ENCODE measurements at places on chromosomes 7 and 10.

- DNase-seq = peak; percentile 51
These were observed 625 bp downstream of the RP9 start for GRCh38 chr7:33108554-33109004.

- peak; percentile 88 for DNase-seq
These were observed 133.4 kb upstream of the CSTF2T start for GRCh38 chr10:51832652-51833383.

DNA sequence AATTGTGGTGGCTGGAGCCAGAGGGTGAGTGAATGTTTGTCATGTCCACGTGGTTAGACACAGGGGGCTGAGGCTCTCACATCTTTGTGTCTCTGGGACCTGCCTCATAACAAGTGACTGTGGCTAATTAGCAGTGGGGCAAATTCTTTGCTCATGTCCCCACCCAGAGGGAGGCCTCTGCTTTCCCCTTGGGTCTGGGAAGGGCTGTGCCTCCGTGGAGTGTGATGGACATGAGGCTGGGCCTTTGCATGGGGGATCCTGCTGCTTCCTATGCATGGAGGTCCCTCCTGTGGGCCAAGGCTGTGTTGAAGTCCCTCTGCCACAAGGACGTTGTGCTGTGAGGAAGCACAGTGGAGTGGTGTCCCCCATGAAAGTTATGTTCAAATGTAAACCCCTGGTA is 327.4 kb upstream of the SHH start:
- DNase-seq = no peak

DNA sequence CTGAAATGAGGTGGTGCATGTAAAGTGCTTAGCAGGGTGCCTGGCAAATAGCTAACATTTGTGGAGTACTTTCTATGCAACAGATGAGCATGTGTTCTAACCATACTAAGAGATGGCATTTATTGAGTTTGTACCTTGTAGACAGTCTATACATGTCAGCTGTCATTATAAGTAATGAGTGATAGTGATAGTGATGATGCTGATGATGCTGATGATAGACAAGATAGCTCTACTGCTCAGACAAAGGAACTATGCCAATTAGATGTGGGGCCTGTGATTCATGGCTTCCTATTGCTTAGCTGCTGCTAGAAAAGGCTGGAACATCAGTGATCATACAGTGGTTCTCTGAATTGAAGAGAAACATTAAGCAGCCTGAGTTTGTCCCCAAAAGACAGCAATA is 585.8 kb downstream of the KCNMA1 start:
- no peak for DNase-seq

DNA sequence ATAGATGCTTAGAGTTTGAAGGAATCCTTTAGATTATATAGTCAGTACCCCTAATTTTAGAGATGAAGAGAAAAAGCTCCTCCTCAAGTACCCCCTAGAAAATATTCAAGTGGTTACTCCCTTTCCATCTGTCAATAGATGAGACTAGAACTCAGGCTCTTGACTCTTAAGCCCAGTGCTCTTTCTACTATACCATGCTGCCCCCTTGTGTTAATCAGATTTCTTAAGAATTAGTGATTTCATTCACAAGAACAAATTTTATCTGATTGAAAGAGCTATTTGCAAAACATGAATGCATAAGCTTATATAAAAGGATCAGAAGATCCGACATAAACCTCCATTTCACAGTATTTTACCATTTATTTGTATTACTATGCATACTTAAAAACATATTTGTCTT is 179.3 kb downstream of the TFEC start:
- DNase-seq = peak; percentile 73

DNA sequence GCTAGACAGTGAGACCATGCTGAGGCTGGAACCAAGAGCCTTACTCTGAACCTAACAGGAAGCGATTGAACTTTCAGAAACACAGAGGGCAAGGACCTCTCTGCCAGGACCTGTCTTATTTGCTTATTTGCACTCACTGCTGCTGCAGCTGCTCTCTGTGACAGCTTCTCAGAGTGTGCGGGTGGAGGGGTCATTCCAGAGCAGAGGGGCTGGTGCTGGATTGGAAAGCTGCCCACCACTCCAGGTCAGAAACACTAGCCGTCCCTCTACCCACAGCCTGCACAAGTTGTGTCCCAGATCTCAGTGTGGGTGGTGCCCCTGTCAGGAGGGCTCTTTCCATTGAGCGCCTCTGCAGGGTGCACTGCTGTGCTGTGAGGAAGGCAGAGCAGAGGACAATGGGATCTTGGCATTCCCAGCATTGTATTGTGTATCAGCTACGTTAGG is 126.2 kb downstream of the CCNY start:
- no peak for DNase-seq

DNA sequence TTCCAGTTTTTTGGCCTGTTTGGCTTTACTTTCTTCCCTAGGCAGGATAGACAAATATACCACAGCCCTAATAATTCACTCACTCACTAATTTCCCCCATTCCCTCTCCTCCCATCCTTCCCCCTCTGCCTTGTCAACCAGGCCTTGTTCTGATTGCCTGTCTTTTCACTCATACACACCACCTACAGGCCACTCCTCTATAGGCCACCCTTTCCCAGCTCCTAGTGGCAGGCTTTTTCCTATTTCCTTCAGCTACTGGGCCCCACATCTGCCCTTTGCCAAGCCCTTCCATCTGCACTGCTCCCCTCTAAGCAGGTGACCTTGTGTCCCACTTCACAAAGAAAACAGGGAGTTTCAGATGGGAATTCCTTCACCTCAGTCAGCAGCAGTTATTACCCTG is 59.8 kb upstream of the MSRB2 start:
- no peak for DNase-seq

- DNase-seq = peak; percentile 46
These were observed 109.5 kb downstream of the NRF1 start for GRCh38 chr7:129721068-129721467.

- DNase-seq = no peak
These were observed 42.1 kb downstream of the NOD1 start for GRCh38 chr7:30436518-30436917.

DNA sequence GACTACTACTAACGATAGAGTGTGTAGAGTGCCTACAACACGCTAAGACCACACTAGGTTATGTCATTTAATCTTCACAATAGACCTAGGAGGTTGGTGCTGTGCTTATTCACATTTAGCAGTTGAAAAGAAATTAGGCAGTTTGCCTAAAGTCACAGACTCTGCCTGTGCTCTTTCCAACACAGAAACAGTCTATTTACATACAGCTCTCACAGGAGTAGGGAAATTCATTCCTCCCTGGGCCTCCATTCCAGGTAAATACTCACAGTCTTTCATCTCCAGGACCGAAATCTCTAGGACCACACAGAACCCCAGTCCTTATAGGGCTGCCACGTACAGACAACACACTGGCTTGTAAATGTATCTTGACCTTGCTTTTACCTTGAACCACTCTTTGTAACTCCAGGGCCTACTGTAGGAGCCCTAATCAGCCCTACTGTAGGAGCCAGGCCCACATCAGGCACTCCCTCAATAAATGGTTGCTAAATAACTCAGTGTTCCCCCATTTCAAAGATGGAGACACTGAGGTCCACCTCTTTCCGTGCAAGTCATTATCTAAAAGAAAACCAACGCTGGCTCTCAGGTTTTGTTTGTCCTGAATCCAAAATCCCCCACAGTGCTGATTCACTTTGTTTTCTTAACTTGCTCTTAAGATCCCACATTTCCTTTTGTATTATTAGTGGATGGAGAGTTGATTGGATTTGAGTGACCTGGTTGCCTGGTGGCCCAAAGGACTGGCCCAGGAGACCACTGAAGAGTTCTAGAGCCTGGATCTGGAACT is 146.9 kb downstream of the KCNMA1 start:
- no peak for DNase-seq

DNA sequence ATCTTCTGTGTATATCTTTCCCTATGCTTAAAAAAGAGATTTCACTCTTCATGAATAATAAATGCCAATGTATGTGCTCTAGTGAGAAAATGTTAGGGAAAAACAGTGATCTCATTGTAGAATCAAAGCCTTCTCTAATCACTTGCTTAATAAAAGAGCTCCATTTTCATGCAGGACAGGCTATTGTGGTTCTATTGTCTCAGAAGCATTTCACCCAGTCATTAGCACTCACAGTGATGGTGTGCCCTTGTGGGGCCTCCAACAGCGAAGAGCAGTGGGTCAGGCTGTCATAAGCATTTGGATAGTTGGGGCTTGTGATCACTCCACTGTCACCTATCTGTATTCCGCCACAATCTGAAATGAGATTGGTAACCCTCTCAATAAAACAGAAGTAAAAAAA is 83.9 kb upstream of the RSU1 start:
- no peak for DNase-seq

- DNase-seq = peak; percentile 48
These were observed 2.3 kb upstream of the CREB5 start for GRCh38 chr7:28409716-28410627.

DNA sequence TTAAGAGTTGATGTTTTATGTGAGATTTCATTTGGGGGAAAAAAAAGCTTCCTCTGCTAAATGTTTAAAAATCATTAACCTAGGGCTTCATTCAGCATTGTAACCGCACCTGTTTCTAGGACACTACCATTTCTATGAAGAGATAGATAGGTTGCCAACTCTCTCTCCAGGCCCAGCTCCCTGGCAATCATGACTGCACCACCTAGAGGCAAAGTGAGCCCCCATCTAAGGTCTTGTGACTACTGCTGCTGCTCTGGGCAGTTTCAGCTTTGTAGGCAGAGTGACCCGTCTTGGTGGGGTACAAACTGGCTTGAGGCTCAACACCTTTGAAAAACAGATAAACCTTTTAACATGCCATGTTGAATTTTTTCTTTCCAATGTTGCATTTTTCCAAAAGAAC is 27.3 kb upstream of the MRC1 start:
- no peak for DNase-seq

- DNase-seq = peak; percentile 83
These were observed 24.4 kb upstream of the PPIF start for GRCh38 chr10:79322616-79323543.

GRCh38 chr10:75883081-75884072 is 452.0 kb downstream of the LRMDA start:
- DNase-seq = no peak

GRCh38 chr10:79112881-79113431 is 44.2 kb downstream of the ZMIZ1 start:
- peak; percentile 71 for DNase-seq

DNA sequence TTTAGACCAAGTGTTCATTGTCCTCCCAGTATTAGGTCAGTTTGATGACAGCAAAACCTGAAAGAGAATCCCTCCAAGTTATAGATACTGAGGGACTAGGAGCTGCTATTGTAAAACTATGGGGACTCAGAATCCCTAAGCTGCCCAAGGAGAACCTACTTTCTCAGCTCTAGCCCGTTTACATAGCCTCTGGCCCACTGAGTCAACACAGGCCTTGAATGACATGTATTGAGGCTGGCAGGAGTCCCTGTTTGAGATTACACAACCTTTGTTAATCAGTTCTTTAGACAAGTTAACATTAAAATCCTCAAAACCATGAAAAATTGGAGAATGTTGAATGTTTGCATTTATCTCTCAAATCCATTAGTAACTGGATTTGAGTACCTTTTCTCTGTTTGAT is 1079.0 kb downstream of the KCNMA1 start:
- peak; percentile 83 for DNase-seq

- no peak for DNase-seq
These were observed 397.6 kb downstream of the THSD7A start for GRCh38 chr7:11434366-11434765.

- no peak for DNase-seq
These were observed 80.0 kb downstream of the FBXL13 start for GRCh38 chr7:102994567-102994966.

GRCh38 chr10:22673785-22674572 is 40.4 kb downstream of the PIP4K2A start:
- no peak for DNase-seq

DNA sequence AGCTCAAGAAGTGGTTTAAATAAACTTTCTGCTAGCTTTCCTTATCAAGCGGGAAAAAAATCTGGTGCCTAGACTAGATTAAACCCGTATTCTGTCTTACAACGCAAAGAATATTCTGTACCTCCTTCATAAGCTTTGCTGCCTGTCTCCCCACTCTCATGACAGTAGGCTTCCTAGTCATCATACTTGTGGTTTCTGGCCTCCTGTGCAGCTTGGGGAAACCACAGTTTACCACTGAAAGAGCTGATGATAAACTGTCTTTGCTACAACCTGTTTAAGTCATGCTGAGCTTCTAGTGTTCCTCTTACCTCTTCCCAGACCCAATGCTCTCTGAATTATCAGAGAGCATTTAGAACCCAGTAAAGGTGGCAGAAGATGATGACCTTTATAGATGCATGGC is 55.0 kb downstream of the PODXL start:
- peak; percentile 66 for DNase-seq

DNA sequence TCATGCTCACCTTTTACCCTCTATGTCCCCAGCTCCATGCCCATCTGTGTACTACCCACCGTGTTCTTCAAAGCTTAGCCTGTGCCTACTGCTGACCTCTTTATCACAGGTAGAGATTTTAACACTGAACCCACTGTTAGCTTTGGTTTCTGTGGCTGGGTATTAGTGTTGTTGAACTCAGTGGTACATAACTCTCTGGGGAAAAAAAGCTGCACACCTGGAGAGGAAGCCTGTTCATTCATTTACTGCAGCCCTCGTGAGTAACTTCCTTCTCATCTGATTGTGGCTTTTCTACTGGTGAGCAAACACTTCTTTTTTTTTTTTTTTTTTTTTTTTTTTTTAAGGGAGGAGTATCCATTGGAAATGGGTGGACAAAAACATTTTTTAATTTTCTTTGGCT is 326.3 kb downstream of the CCSER2 start:
- DNase-seq = no peak

- peak; percentile 24 for DNase-seq
These were observed 70.4 kb downstream of the FAM171A1 start for GRCh38 chr10:15300697-15301096.

DNA sequence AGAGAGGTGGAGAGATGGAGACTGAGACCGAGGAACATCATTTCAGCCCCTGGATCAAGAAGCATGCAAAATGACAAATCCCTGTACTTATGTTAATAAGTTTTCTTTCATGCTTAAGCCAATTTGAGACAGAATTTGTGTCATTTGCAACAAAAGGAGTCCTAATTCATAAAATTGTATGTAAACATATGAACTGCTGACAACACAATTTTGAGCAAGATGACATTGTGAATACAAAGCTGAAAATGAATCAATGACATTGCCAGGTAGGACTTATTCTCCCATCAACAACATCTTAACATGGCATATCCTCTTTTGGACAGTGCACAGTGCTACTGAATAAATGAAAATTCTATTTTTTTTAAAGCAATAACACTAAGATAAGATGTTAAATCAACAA is 264.0 kb downstream of the WDR11 start:
- no peak for DNase-seq

- DNase-seq = no peak
These were observed 87.1 kb upstream of the PDLIM1 start for GRCh38 chr10:95377950-95378349.

GRCh38 chr7:74449809-74450397 is 3.8 kb upstream of the GTF2IRD1 start:
- peak; percentile 68 for DNase-seq

GRCh38 chr7:15584575-15584974 is 22.8 kb upstream of the AGMO start:
- DNase-seq = no peak

DNA sequence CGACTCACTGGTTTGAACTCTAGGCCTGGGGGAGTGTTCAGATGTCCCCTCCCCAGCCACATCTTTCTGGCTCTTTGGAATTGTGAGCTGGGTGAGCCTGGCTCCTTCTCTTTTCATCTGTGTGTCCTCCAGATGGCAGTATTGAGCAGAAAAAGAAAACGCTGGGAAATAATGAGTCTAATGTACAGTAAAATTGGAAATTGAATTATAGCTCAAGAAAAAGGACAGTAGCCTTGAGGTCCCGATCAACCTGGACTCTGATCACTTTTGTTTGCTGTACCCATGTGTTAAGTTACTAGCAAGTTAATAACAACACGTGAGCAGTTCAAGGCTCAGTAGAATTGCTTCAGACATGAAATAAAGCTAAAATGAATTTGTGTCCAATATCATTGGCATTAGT is 77.9 kb downstream of the SNX10 start:
- peak; percentile 64 for DNase-seq

Measured in cardiac fibroblast (primary cell).